ENCODE measurements at places on chromosomes 13 and 19.

DNA sequence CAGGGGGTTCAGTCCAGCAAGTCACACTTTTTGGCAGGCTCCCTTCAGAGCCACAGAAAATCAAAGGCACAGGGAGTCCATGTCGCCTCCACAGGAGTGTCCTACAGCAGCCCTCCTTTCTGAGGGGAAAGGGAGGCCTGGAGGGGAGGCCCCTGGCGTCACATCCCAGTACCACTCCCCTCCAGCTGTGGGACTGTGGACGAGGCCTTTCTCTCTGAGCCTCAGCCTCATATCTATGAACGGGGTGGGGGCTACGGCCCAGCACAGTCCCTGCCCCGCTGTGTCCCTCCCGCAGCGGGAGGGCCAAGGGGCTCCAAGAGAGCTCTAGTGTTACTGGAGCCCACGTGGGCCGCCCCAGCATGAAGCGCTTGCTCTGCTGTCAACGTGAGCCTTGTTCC lies 23.8 kb downstream of the PEPD start:
- DNase-seq: no peak

DNA sequence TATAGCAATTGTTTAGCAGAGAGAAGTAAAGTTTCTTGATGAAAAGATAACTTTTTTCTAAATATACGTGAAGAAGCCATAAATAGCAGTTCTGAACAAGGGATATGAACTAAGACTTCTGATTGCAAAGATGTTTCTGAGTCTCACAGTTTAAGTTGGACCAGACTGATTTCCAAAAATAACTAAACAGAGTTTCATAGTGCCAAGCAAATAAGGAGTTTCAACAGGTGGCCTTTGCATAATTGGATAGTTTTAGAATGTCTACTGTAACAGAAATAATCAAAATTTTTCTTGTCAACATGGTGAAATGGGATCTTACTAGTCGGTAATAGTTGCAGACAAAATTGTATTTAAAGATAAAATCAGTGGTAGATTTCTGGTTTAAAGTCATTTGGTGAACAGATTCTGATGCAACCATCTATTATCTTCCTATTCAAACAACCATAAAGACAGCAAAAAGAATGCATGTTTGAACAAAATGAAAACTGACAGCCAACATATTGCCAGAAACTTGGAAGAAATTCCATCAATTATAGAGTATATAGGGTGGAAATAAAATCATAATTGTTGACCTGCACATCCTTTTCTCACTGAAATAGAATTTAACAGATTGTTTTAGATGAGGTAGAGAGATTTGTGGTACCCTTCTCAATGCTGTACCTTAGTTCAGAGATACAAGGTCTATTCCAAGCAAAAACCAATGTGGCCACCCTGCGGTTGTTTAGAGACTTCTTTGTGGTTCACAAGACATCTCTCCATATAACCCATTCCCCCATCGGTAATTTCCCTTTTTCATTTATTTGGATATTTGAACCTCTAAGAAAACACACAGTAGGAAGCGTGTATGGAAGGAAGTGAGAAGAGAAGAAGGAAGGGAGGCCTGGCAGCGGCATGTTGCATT lies 275.3 kb downstream of the COG6 start:
- no peak for DNase-seq

DNA sequence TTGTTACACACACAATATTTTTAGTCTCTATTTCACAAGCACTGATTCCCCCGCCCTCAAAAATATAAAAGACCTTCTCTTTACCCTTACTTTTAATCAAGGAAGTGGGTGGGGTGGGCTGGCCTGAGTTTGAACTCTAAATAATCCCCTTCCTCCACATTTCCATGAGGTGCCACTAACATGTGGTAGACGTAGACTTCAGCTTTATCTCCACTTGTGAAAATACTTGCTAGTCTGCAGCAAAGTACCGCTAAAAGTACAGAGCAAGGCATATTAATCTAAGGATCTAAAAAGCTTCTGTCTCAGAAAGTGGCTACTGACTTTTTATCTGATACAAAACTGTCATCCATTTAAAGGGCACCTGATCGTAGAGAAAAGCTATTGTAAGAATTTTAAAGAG lies 739.6 kb upstream of the SLC10A2 start:
- DNase-seq: no peak

GRCh38 chr19:32038021-32038920 lies 307.1 kb upstream of the ZNF507 start:
- DNase-seq: no peak

DNA sequence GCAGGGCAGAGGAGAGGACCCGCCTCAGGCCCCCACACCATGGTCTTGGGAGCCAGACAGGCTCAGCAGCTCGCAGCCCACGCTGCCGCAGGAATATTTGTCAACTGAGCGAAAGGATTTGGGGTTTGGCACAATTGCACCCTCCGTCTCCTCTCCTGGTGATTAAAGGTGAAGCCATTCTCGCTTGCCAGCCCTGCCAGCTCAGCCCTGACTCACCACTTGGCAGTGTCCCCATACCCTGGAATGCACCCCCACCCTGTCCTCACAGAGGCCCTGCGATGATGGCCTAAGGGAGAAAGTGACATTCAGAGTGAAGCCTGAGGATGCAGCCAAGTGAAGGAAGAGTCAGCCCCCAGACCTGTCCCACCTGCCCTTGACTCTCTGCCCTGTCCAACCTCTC lies 18.8 kb downstream of the CYTH2 start:
- DNase-seq: no peak

DNA sequence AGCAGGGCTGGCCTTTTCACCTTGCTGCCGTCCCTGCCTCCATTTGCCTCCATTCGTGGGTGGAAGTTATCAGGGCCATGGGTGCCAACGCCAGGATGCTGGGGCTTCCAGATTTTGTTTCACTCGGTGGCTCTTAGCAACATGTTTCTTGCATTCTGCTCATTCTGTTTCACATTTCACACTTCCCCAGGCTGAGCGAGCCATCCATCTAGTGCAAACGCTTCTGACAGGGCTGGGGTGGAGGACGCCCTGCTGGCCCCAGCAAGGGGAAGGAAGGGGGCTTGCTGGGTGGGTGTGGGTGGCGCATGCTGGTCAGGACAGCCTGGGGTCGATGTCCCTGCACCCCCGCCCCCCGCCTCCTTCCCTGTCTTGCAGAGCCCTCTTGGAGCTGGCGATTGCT lies 165.2 kb downstream of the URI1 start:
- no peak for DNase-seq

DNA sequence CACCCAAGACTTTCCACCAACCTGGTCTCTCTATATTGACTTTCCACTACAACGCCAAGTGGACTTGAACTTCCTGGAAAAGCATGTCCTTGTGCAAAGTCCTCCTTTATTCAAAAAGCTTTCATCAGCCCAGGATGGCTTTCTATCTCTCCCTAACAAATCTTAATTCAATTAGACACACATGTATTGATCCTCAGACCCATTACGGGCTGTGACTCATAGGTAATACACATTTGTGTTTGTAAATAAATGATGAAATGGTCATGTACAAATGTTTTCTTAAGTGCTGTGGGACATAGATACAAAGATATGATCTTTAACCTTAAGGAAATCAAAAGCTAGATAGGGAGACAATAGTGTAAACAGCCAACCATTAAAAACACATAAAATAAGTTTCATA lies 1189.7 kb downstream of the EFNB2 start:
- DNase-seq: no peak
